ENCODE measurements at places on chromosomes 6 and 20.

- DNase-seq, result no peak
Measured at GRCh38 chr6:47836046-47836445, 54.2 kb downstream of the OPN5 start.

DNA sequence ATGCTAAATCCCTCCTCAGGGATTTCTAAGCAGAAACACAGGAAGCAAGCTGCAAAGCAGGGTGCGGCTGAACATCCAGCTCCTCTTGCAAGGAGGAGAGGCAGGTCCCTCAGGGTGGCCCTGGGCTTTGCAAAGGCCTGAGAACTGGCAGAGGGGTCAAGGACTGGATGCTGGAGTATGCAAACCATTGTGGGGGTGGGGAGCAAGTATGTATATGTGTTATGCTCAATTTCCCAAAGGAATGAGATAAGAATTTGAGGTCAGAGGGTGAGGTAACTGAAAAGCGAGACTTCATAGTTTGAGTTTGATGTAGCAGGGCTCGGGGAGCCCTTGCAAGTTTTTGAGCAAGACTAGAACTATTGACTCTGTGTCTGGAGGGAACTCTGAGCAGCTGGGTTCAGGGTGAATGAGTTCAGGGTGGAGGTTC lies 11.2 kb downstream of the SLC22A2 start:
- no peak for DNase-seq

- no peak for DNase-seq
Measured at GRCh38 chr6:32889533-32889932, 35.5 kb downstream of the PSMB9 start.

DNA sequence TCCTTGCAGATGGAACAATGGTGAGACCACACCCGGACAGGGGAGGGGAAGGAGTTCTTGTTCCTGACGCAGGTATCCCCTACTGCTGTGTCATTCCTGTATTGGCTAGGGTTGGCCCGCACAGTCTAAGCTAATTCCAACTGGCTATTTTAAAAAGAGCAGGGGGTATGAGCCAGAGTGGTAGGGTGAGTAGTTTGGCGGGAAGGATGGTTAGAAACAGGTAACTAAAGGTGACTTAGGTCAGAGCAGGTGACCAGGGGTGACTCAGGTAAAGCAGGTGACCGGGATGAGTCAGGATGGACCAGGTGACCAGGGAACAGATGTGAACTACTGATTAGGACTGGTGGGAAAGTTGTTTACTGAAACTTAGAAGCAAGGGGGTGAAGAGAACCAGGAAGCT lies 58.0 kb downstream of the ZNF292 start:
- no peak for DNase-seq

- no peak for DNase-seq
Measured at GRCh38 chr20:62762801-62763368, 33.4 kb upstream of the MRGBP start.

DNA sequence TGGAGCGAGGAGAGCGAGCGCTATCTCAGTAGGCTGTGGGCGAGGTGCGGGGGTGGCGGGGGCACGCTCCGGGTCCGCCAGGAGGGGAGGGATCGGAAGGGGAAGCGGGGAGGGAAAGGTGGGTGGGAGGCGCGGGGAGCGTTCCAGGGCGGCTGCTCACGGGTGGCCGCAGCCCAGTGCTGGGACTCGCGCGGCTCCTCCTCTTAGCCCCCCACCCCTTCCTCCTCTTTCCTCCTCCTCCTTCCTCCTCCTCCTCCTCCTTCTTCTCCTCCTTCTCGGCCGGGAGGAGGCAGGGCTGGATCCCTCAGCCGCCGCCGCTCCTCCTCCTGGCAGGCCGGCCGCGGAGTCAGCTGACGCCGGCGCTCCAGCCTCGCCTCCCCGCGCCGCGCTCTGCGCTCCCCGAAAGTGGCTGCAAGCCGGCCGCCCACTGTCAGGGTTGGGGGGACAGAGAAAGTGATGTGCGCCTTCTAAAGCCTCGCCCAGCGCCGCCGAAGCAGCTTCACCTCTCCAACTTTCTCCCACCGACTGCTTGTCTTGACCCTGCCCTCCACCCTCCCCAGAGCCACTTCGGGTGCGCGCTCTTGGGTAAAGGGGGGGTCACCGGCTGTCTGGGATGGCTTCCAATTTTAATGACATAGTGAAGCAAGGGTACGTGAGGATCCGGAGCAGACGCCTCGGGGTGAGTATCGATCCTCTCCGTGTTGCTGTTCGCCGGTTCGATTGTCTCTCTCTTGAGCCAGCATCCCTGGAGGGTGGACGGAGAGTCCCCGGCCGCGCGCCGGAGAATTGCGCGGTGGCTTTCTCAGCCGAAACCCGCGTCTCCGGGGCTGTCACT lies at the start of gene DOK5:
Gene DOK5, plus strand, starts transcription at position 260 of the 835 bp plus-strand sequence. Its CDS starts 354 bp downstream, at position 614.
- DNase-seq, result no peak

DNA sequence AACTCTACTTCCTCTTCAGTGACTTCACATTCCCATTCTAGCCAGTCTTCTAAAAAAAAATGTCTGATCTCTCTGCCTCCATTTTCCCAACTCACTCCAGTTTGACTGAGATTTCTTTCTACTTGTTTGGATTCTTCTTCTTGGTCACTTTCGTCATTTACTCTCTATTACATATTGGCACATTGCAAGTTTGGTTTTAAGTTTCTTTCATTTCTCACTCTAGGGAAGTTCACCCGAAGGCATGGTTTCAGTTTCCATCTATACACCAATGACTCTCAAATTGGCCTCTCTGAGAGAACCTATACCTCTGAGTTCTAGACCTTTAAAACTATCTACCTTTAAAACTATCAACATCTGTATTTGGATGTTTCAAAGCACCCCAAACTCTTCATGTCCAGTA lies 51.3 kb downstream of the CD109 start:
- DNase-seq, result no peak

DNA sequence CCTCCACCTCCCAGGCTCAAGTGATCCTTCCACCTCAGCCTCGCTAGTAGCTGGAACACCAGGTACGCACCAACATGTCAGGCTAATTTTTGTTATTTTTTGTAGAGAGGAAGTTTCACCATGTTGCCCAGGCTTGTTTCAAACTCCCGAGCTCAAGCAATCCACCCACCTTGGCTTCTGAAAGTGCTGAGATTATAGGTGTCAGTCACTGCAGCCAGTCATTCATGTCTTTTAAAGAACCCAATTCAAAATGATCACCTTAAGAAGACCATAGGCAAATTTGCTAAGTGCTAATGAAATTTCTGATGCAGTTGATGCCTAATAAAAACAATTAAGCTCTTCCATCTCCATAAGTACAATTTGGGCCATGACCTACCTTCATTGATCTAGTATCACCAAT lies 2.6 kb upstream of the VNN2 start:
- DNase-seq, result no peak

DNA sequence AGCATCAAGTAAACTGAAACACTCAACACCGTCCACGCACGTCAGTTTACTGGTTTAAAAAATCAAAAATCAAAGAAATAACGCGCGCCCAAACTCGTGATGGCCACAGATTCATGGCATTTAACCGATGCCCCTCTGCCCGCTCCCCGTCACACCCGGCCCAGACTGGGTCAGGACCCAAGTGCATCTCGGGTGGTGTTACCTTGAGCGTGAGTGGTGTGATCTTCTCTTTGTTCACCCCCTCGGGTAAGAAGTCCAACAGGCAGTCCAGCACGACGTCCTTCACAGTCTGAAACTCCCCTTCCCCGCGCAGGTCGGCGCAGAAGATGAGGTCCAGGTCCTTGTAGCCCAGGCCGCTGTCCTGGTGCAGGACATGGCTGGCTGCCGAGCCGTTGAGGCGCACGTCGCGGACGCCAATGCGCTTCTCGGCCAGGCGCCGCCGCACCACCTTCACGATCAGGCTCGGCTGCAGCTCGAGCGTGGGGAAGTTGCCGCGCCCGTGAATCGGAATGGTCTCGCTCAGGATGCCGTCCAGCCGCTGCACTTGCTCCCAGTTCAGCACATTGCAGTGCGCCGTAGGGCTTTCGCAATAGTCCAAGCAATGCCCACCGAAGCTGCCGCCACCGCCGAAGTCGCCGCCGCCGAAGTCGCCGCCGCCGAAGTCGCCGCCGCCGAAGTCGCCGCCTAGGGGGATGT lies 945 bp downstream of the TENT5A start:
- DNase-seq, result peak; percentile 50

DNA sequence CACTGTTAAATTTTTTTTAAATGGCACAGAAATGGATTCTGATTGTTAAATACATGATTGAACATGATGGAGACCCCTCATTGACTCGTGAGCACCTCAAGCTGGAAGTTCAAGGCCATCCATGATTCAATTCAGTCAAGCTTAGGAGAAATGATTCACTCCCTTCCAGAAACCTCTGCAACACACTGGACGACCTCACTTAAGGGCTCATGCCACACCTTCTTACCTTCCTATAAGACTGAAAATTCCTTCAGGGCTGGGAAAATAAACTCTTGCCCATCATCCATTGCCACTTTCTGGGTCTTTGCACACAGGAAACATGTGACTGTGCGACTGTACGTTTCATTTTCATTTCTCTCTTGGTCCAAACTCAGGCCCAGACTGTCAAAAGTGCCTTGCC lies 196.4 kb downstream of the TBXT start:
- DNase-seq, result no peak

GRCh38 chr6:1917626-1918371 lies 308.1 kb downstream of the FOXC1 start:
- peak; percentile 74 for DNase-seq

DNA sequence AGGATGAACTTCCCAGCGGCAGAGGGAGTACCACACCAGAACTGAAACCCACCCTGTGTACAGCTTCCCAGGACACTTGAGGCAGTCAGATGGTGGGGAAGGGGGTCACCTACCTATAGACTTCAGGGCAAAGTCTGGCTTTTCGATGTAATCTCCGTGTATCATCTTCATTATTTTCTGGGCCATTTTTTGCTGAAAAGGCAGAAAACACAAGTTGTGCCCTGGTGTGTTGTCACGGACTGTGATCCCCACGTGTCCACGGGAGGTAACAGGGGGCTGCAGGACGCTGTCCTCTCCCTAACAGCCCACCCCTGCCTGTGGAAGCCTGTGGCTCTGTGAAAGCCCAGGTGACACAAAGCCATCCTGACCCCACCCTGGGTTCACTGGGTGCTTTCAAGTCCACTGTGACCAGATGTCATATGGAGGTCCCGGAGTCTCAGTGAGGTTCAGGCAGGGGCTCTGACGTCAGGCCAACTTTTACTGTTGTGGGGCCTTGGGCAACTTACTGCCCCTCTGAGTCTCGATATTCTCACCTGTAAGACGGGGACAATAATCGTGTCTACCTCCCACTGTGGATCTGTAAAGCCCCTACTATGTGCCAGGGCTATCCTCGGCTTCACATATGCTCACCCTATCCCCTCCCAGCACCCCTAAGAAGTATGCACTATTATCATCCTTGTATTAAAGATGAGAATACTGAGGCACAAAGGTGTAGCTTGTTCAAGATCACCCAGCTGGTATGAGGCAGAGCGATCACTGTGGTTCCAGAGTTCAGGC lies 14.5 kb downstream of the SUN5 start:
- no peak for DNase-seq

DNA sequence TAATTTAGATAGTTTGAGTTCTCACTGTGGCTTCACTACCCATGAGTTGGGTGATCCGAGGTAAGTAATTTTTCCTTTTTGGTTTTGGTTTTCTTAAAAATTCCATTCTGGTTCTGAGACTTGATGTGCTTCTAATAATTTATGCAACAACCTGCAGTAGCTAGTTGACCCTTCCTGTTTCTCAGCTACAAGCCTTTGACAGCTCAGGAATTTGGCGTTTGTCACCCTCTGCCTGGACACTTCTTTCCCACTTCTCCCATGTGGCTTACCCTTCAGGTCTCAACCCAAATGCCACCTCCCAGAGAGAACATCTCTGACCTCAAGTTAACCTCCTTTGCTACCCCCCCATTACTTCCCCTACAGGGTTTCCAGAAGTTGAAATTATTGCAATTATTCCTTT lies 49.7 kb upstream of the TSHZ2 start:
- no peak for DNase-seq
